ENCODE measurements at places on chromosomes 1 and 21. TPM values are rescaled to one million over a fixed set of nuclear protein-coding genes. Genes with fewer than 3 reads are reported as not detected.

FAM151A gene
- total RNA-seq, result not detected

LCE3E gene
- total RNA-seq, result not detected

SLAMF8 gene
- under 0.01 TPM for total RNA-seq

GPR161 gene
- total RNA-seq, result 18.7 TPM

TRIM46 gene
- total RNA-seq, result 4.0 TPM

BGLAP gene
- total RNA-seq, result 0.50 TPM

CD164L2 gene
- not detected for total RNA-seq

ADIPOR1 gene
- total RNA-seq, result 62.4 TPM

HCRTR1 gene
- not detected for total RNA-seq

DDR2 gene
- 303 TPM for total RNA-seq

RPL22 gene
- total RNA-seq, result 159 TPM

OR6K3 gene
- total RNA-seq, result not detected

OR2T11 gene
- not detected for total RNA-seq

HJV gene
- total RNA-seq, result not detected

TNNT2 gene
- total RNA-seq, result not detected

Data from fibroblast of lung (primary cell).